ENCODE measurements at places on chromosomes 6 and 20.
A peak's percentile ranks its signal among the peaks of the same experiment; 100 is the strongest.

DNA sequence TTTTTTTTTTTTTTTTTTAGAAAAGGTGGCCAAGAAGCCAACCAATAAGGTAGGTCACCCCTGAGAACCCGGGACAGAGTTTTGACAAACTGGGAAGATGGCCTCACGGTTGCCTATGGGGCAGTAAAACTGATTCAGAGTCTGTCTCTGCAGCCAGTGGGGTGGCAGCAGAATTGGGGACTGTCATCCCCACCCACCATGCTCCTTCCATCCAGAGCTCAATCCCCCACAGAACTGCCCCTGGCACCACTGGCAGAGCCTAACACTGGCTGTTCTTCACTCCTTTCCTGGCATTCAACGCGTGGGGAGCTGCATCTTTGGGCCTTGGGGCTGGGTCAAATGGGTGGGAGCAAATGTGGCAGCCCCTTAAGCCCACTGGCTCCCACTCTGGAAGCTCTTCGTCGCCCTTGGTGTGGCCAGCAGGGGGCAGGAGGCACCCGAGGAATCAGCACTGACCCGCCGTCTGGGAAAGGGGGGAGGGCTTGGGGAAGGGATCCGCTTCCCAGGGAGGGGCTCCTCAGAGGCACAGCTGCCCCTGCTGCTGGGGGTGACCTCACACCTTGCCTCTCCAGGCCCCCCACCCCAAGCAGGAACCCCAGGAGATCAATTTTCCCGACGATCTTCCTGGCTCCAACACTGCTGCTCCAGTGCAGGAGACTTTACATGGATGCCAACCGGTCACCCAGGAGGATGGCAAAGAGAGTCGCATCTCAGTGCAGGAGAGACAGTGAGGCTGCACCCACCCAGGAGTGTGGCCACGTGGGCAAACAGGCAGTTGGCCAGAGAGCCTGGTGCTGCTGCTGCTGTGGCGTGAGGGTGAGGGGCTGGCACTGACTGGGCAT is 10.4 kb downstream of the CD40 start:
- DNase-seq: no peak

- no peak for DNase-seq
These were observed 280.9 kb downstream of the QKI start for GRCh38 chr6:163695414-163695864.

GRCh38 chr6:123830120-123830519 is 26.5 kb downstream of the NKAIN2 start:
- DNase-seq: no peak

GRCh38 chr6:142856624-142857232 is 88.2 kb downstream of the HIVEP2 start:
- DNase-seq: no peak

DNA sequence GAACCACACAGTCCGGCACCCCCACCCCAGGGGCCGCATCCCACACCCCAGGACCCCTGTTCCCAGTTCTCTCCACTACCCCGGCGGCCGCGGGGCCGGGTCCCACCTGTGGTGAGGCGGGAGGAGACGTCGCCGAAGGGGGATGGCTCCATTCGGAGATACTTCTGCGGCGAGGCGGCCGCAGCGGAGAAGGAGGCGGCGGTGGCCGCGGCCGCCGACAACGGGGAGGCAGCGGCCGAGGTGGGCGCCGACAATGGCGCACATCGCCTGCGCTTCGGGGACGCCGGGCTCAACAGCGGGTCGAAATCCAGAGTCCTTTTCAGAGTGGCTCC is 723 bp downstream of the AKIRIN2 start:
- no peak for DNase-seq

- no peak for DNase-seq
These were observed 85.3 kb upstream of the HIVEP1 start for GRCh38 chr6:11926594-11927407.

DNA sequence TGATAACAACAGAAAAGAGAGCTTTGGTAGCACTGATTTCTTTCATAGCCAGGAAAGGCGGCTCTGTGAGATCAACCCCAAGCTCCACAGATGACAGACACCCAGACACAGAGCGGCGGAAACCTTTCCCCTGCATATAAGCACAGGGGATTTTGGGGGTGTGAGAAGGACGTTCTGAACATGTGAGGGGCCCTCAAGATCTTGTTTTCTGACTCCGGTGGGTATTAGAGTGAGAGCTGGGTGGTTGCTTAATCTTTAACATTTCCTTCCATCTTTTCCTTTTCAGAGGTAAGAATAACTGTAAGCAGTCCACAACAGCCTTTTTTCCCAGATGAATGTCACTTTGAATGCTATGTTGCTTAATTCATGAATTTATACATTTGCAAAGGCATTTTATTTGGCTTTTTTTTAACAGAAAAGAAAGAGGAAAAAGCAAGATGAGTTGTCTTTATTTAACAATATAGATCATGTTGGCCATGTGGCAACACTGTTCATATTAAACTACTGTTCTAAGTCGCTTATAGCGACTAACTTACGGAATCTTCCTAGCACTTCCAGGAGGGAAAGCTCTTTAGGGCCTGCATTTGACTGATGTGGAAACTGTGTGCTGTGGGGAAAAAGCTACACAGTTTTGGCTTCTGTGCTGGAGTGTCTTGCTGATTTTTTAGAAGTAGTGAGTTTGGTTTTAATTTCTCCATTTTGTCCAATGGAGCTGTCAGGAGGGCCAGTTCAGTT is 80.5 kb upstream of the NAA20 start:
- no peak for DNase-seq

GRCh38 chr6:34324738-34325444 is 67.6 kb downstream of the NUDT3 start:
- DNase-seq: peak; percentile 47

DNA sequence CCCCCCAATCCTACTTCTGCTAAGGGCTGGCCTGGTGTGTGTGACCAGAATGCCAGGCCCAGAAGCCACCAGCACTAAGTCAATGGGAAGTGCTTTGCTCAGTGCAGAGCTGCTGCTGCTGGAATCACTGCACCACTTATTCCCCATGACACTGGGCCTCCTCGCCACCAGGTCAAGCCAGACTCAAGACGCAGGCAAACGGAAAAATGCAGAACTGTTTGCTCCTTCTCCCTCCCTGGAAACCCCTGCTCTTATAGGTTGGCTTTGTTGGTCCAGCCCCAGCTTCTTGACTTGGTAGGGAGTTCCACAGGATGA is 121.9 kb downstream of the PHACTR3 start:
- no peak for DNase-seq

GRCh38 chr20:1440024-1440423 is 26.6 kb downstream of the NSFL1C start:
- no peak for DNase-seq

DNA sequence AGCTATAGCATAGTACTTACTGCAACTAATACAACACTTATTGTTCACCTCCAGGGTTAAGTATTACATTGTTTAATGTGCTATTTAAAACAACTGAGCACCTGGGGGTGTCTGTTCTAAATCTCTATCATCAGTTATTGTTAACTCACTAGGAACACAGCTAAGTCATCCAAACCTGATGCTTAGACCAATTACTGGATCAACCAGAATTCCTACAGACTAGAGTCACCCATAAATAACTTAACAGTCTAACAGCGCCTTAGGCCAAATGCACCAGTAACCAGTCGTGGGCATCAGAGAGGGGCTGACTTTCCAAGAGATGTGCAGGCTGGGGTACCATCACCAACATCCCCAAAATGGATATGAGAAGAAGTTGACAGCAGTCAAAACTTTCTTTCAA is 110.7 kb downstream of the ADTRP start:
- DNase-seq: no peak

- DNase-seq: no peak
These were observed 151.6 kb upstream of the KCNG1 start for GRCh38 chr20:51174536-51174935.

Measured in skeletal muscle cell (primary cell).